ENCODE measurements at places on chromosomes 2 and 18.

DNA sequence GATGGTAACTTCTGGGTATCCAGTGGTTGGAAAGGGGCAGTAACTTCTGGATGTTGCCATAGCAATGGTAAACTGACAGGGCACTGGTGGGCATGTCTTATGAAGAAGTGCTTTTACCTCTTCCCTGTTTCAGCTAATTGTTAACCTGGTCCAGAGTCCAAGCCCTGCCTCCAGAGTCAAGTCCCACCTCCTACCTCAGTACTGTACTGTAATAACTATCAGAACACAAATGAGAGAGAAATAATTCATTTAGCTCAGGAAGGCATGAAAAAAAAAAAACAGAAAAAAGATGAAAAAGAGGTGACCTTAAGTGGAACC is 237.0 kb downstream of the ZNF804A start:
- no peak for DNase-seq

GRCh38 chr2:26103752-26104151 is 69.1 kb upstream of the GAREM2 start:
- no peak for DNase-seq

- DNase-seq = peak; percentile 4
Observed at GRCh38 chr2:48479915-48480314, 50.0 kb upstream of the STON1 start.

DNA sequence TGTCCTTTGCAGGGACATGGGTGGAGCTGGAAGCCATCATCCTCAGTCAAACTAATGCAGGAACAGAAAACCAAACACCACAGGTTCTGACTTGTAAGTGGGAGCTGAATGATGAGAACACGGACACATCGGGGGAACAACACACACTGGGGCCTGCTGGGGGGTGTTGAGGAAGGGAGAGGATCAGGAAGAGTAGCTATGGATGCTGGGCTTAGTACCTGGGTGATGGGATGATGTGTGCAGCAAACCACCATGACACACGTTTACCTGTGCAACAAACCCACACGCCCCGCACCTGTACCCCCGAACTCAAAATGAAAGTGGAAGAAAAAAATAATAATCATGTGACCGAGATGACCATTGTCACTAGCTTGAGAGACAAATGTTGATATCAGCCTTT is 114.7 kb downstream of the NDUFA10 start:
- no peak for DNase-seq

DNA sequence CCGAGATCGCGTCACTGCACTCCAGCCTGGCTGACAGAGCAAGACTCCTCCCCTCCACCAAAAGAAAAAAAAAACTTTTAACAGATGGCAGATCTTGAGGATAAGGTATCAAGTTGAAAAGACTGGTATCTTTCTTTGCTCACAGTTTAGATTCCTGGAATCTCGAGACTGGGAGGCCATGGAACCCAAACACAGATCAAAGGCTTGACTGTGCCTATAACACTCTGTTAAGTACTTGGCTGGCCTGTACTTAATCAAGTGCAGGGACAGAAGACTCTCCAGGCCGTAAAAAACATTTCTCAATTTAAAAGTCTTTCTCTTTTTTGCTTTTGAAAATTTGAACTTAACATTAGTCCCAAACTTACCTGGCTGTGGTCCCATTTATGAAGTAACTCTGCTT is 107.1 kb upstream of the ZNF516 start:
- no peak for DNase-seq

DNA sequence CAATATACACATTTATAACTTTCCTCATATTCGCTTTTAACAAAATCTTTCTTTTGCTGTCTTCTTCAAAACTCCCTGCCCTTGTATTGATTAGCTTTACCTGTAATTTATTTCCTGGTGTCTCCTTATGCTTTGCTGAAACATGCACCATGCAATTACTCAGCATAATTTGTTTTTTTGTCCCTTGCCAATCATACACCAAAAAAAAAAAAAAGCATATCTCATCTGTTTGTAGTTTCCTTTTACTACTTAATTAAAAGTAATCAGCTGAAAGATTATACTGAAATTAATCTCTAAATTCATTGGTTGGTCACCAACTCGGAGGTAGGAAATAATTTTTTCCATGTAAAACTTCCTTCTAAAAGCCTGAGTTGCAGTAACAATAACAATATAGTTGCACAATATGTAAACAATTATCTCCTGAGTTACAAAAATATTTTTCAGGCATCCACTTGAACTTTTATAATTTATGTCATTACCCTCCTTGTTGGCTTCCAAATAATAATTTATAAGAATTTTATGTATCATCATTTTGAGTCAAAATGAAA is 53.0 kb upstream of the ROCK1 start:
- DNase-seq = no peak

GRCh38 chr2:118609138-118609537 is 238.3 kb downstream of the EN1 start:
- no peak for DNase-seq

- DNase-seq = no peak
Observed at GRCh38 chr2:190974629-190975361, 39.2 kb downstream of the STAT1 start.

- DNase-seq = no peak
Observed at GRCh38 chr18:13292736-13293135, 74.2 kb downstream of the LDLRAD4 start.

DNA sequence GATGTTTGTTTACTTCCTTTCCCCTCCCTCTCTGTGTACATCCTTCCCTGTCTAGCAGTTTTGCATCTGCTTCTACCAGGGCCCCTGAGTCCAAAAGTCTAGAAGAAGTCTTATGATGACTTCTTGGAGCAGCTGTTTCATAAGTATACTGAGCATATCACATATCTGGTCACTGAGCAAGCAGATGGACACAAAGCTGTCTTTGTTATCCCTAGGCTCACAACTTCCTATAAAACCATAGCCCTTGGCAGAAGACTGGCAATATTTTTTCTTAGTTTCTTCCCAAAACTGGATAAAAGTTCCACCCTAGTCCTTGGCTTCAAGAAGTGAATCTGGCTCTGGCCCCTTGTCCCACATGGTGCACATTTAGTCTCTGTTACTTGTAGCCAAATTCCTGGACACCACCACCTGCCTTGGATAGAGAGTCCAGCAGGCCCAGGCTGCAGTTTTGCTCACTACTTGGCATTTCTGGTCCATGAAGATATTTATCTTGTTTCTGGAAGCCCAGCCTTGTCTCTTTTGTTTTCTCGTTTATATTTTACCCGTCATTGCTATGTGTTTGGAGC is 22.5 kb downstream of the THOC1 start:
- no peak for DNase-seq

DNA sequence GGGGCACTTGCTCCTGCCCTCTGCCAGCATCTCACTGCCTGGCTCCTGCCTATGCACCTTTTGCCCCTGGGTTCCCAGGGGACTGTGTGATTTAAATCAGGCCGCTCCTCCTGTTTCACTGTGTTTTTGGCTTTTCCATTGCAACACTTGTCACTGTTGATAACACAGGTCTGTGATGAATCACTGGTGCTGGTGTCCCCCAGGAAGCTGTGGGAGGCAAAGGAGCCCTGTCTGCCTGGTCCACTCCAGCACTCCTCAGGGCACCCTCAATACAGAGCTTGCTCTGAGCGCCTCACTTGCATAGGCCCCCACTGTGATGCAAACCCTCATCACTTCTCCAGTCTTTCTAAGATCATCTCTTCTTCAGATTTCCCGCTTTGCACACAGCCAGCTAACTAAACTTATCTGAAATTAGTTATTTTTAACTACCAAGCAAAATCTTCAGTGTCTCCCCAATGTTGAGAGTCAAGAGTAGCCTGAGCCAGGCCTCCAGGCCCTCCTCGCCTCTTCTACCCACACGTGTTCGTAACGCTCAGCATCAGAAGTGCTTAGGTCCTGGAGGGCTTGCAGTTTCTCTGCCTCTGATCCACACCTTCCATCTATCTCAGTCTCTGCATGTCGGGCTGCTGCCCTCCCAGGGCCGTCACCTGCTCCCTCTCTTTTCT is 2.8 kb downstream of the TMEM18 start:
- DNase-seq = no peak

DNA sequence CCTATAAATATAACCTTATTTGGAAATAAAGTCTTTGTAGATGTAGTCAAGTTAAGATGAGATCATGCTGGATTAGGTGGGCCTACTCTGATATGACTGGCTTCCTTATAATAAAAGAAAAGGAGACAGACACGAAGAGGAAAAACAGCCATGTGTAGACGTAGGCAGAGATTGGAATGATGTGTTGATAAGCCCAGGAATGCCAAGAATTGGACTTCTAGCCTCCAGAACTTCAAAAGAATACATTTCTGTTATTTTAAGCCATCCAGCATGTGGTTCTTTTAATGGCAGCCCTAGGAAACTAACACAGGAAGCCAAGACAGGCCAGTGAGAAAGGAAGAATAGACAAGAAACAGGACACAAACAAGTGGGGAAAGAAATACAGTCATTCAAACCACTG is 68.6 kb downstream of the NYAP2 start:
- DNase-seq = no peak

DNA sequence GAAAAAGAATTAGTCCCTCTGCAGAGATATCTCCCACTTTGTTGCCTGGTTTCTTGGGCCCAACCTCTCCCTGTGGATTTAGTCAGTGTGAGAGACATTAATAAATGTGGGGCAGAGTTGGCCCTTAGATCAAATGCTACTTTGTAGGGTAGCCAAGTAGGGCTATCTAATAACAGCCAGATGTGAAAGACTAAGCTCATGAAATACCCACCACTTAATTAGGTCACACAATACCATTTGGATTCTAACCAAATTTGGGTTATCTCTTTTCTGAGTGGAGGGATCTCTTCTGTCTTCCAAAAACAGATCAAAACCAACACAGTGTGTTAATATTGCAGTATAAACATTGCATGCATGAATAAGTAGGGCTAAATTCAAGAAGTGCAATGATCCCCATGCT is 626.8 kb upstream of the ZEB2 start:
- DNase-seq = no peak

DNA sequence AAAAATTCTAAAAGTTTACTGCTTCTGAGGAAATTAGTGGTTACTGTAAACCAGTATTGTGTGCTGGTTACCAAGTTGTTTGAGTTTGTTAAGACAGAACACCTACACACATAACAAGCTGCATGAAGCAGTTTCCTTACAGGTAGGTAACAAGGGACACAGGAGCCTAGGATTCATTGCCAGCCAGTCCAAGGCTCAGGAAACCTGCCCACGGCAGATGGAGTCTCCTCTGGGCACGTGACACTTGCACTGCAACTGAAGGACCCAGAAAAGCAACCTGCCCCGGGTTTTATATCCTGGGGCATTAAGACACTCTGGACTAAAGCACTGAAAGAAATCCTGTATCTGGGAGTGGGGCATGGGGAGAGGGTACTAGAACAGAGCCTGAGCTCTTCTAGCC is 639.3 kb downstream of the ADCYAP1 start:
- no peak for DNase-seq

- DNase-seq = no peak
Observed at GRCh38 chr18:23574611-23575308, 11.5 kb downstream of the NPC1 start.

DNA sequence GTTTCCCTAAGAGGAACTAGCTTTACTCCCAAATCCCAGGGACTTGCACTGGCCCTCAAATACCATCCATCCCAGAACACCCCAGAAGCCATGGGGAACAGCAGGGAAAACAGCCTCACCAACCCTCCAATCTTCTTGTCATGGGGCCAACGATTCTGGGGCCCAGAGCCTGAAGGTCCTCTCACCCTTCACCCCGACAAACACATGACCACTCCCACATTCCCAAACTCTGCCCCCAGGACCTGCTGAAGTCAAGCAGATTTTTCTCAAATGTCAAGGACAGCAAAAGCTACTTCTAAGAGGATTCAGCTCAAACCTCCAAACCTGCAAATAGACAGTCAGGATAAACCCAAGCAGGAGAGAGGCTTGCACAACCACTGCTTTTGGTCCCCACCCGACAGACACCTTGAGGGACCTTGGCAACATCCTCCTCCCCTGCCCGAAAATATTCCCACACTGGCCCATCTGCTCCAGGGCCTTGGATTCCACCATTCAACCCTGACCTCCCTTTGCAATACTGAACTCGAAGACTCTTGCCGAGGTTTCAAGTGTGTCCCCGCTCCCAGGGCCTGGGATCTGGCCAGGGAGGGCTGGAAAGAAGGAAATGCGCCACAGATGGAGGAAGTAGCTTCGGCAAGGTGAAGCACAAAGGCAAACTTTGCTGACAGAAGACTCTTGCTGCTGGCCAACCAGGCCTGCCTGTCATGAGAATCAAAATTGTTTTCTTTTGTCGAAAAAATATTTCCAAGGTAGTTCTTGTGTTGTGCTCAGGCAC is 143.3 kb downstream of the ZFP36L2 start:
- no peak for DNase-seq

- DNase-seq = no peak
Observed at GRCh38 chr2:136022396-136023146, 37.1 kb upstream of the DARS1 start.

GRCh38 chr2:24824071-24824588 is 30.9 kb downstream of the CENPO start:
- DNase-seq = no peak

DNA sequence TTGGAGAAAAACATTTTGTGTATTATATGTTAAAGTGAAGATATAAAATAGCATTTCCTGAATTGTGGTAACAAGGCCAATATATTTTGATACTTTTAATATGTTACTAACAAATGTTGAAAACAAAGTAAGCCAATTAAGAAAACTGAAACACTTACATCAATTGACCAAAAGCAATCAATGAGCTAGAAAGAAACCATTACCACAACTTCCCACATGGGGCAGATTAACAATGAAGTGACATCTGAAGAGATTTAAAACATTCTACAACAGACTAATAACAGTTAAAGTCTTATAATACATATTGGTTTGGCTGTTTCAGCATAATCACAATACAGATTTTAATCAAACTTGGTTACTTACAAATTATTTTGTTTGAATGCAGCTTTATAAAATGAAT is 282.4 kb upstream of the NETO1 start:
- DNase-seq = no peak

- no peak for DNase-seq
Observed at GRCh38 chr2:177616066-177616465, 223.5 kb downstream of the AGPS start.

DNA sequence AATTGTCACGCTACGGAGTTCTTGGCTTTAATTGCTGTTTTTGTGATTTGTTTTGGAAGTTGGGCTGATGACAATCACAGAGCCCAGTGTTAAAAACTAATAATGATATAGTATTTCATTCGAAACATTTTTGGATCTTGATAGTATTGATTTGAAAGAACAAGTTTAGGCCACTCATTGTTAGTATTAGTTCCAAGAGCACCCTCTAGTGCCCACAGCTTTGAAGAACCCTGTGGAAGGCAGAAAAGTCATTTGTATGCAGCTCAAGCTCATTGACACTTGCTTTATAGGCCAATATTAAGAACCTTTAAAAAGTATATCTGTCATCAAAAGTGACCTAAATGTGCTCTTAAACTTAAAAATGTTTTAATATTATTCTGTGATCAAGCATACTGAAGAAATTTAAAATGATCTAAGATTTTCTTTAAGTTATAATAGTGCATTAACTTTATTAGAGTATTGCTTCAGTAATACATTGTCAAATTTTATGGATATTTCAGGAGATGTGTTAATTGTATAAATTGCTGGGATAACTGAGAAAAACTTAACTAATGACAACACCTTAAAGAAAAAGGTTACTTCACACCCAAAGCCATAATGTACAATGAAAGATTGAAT is 191.0 kb downstream of the GRB14 start:
- DNase-seq = peak; percentile 1

GRCh38 chr18:58934356-58934755 is 69.7 kb downstream of the ZNF532 start:
- DNase-seq = no peak

Data from NCI-H1930 (cell line).